ENCODE measurements at places on chromosomes 6 and 20.
A peak's percentile ranks its signal among the peaks of the same experiment; 100 is the strongest.

- DNase-seq = peak; percentile 75
These were observed 1.3 kb downstream of the HMGA1 start for GRCh38 chr6:34237722-34238584.

- no peak for DNase-seq
These were observed 8.8 kb upstream of the PIM1 start for GRCh38 chr6:37160922-37161778.

DNA sequence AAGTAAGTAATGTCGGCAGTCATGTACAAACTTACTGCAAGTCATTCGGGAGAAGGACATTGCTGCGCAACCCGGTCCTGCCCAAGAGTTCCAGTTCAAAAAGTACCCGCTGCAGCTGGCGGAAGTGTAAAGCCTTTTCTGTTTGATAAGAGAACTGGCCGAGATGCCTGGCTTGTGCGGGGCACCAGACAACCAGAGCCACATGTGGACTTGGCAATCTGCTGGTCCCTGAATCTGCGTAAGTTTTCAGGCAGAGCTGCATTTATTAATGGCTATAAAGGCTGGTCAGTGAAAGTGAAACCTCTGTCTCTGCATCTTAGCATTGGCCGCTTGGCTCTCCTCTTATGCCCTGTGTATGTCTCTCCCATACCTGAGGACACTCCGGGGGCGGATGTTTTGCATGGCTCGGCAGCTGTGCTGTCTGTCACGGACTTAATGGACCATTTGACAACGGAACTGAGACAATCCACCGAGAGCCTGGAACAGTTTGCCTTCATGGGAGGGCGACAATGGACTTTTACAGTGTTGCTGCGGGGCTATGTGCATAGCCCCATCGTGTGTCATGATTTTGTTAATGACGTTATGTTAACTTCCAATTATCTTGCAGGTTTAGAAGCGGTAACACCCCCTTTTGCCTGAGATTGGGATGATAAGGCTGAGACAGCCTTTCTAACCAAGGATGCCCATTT lies 19.8 kb upstream of the RGS17 start:
- DNase-seq = no peak

- DNase-seq = no peak
These were observed 148.3 kb upstream of the IMPG1 start for GRCh38 chr6:76220805-76221204.

- no peak for DNase-seq
These were observed 13.9 kb upstream of the AARS2 start for GRCh38 chr6:44327096-44327495.

GRCh38 chr20:32019563-32020463 lies 9.6 kb downstream of the CCM2L start:
- DNase-seq = no peak

DNA sequence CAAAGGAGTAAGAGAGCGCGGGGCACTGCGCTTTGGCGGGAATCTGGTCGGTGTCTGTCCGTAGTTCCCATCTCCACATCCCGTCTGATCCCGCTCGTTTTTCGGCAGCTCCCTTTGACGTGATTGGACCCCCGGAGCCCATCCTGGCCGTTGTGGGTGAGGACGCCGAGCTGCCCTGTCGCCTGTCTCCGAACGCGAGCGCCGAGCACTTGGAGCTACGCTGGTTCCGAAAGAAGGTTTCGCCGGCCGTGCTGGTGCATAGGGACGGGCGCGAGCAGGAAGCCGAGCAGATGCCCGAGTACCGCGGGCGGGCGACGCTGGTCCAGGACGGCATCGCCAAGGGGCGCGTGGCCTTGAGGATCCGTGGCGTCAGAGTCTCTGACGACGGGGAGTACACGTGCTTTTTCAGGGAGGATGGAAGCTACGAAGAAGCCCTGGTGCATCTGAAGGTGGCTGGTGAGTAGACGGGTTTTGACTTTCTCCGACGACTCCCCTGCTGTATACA lies 1.4 kb downstream of the BTN1A1 start:
- peak; percentile 37 for DNase-seq

DNA sequence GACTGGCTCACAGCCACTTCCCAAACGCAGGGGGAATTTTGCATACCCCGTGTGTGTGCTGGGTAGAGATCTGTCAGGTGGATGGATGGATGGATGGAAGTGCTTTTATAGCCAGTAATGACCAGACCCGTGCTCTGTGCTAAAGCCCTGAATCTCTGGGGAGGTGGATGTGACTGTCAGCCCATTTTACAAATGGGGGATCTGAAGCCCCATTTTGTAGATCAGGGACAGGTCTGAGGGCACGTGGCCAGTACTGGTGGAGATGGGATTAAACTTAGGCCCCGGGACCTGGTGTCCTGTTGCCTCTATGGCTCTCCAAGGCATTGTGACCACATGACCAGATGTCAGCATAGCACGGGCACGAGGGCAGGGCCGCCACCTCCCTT lies 38.2 kb upstream of the ZBP1 start:
- peak; percentile 8 for DNase-seq

DNA sequence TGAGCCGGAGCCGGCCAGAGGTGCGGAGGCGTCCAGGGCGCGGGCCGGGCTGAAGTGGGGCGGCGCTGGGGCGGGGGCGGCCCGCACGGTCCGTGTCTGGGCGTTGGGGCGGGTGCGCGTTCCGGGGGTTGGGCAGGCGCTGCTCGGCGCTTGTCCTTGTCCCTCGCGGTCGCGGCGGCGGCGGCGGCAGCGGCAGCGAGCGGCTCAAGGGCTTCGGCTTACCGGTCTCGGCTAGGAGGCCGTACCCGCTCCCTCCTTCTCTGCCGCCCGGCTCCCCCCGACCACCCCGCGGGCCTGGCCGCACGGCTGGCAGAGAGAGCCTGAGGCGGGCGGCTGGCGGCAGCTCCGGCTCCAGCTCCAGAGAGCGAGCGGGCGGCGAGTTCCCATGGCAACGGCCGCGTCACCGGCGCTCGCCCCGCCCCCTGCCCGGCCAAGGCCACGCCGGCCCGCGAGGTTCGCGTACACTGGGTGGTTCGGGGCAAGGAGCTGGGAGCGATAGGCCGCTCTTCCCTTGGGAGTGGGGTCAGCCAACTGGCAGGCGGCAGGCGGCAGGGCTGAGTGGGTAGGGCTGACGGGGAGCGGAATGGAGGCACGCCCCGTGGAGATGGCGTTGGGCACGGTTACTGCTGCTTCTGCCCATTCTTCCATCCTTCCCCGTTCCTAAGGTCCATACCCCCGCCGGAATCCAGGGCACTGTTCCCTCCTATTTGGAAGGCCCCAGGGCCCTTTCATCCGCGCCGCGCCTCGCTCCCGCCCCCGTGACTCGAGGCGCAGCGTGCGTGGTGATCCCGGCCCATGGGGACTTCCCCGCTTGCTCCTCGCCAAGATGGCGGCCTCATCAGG lies at the start of gene LRRC73:
Gene LRRC73 (minus strand): TSS at position 363 of the 843 bp plus-strand sequence. CDS start 561 bp downstream, outside the sequence.
- DNase-seq = peak; percentile 81

DNA sequence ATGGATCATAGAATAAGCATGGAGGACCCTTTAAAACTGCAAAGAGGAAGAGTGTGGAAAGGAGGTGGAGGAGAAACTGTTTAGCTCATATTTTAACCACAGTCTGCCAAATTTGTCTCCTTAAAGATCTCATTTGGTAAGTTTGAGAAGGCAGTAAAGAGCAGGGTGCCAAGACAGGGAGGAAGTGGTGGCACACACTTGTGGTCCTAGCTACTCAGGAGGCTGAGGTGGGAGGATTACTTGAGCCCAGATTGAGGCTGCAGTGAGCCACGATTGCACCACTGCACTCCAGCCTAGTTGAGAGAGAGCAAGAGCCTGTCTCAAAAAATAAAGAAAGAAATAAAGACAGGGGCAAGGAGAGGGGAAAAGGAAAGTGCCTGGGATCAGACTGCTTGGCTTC lies 16.8 kb upstream of the DCBLD1 start:
- no peak for DNase-seq

GRCh38 chr20:62226707-62227590 lies 6.9 kb upstream of the HRH3 start:
- DNase-seq = no peak

- DNase-seq = peak; percentile 43
These were observed 54.8 kb upstream of the AKIRIN2 start for GRCh38 chr6:87756858-87757257.

- no peak for DNase-seq
These were observed 305.5 kb upstream of the SULF2 start for GRCh38 chr20:48090784-48091183.

All from CD4-positive, alpha-beta T cell treated with Interleukin-4 for 1 hour (primary cell).